Urinary bladder (tissue), 4 donors: ENCODE measurements at places on chromosomes 11 and 22. TPM values are rescaled to one million over a fixed set of nuclear protein-coding genes. Genes with fewer than 3 reads are reported as not detected.

- peak; percentile 43 for DNase-seq
Measured at GRCh38 chr11:119845756-119846155, 116.8 kb upstream of the NECTIN1 start.

DNA sequence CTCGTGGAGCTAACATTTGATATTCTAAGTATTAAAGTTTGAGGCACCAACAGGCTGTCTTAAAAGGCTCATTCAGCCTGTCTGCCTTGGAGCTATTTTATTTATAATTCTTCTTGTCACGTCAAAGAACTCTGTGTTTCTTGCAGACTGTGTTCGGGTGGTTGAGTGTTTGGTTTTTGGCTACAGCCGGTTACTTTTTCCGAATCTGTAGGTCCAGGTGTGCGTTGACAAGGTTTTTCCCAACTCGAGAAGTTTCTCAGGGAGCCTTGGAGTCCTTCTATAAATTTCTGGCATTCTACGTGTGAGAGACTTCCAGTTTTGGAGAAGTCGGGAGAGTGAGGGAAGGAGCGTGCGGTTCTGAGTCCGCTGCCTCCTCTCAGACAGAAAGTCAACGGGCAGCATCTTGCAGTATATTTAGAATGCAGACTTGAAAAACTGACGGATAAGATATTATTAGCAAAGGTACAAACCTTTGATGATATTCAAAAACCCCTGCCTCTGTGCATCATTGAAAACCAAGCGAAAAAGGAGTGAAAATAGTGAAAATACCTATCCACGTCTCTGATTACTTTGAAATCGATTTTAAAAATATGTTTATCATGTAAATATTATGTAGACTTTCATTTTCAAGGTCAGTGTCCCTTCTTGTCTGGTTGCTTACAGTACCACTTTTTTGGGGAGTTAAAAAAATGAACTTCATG is 85.2 kb upstream of the PPARA start:
- no peak for DNase-seq

GRCh38 chr22:41237707-41238569 is 2.8 kb downstream of the CHADL start:
- DNase-seq = no peak

FOSL1 gene
- not detected for total RNA-seq

CLP1 gene
- 14.1 TPM for total RNA-seq
